ENCODE measurements at places on chromosomes 7 and 10.

DNA sequence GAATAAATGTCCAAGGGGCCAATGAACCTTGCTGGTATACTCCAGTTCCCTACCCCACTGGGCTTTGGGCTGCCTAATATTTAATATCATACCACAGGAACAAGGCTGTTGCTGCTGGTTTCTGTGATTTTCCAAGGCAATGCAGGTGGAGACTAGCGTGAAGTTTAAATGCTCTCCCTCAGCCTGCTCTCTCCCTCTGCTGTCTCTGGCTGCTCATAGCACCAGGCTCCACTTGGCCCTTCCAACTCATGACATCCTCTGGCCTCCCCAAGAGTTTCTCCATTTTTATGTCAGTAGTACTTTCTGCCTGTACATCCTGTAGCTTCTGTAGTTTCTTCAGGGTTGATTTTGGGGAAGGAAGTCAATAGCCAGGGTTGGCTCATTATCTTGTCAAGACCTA lies 103.5 kb downstream of the LHFPL3 start:
- DNase-seq = no peak

GRCh38 chr10:128173386-128173785 lies 47.2 kb upstream of the MKI67 start:
- no peak for DNase-seq

DNA sequence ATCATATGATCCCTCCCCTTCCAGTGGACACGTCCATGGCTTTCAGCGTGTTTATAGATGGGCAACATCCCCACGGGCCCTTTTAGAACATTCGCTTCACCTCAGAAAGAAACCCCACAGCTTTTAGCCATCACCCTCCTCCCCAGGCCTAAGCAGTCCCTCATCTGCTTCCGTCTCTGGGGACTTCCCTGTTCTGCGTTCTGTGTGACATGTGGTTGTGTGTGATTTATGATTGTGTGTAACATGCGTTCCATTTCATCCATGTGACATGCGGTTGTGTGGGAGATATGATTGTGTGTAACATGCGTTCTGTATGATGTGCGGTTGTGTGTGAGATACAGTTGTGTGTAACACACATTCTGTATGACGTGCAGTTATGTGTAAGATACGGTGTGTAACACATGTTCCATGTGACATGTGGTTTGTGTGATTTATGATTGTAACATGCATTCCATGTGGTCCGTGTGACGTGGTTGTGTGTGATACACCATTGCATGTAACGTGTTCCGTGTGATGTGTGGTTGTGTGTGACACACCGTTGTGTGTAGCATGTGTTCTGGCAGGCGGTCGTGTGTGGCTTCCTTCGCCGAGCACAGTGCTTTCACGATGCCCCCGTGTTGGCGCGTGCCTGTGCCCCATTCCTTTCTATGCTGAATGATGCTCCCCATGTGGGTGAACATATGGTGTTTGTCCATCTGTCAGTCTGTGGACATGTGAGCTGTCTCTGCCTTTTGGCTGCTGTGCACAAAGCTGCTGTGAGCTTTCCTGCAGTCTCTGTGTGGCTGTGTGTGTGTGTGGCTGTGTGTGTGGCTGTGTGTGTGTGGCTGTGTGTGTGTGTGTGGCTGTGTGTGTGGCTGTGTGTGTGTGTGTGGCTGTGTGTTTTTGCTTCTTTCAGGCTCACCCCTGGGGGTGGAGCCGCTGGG lies 26.2 kb downstream of the PWWP2B start:
- DNase-seq = no peak

DNA sequence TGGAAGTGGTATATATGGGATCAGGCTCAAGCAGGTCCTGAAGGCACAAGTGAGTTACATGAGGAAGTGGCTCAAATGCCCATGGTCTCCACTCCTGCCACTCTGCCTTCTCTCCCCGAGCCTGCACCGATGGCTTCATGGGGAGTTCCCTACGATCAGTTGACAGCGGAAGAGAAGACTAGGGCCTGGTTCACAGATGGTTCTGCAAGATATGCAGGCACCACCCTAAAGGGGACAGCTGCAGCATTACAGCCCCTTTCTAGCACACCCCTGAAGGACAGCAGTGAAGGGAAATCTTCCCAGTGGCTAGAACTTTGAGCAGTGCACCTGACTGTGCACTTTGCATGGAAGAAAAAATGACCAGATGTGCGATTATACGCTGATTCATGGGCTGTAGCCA lies 95.3 kb downstream of the HOXA1 start:
- no peak for DNase-seq

GRCh38 chr7:6420680-6421079 lies 27.1 kb downstream of the DAGLB start:
- DNase-seq = no peak

DNA sequence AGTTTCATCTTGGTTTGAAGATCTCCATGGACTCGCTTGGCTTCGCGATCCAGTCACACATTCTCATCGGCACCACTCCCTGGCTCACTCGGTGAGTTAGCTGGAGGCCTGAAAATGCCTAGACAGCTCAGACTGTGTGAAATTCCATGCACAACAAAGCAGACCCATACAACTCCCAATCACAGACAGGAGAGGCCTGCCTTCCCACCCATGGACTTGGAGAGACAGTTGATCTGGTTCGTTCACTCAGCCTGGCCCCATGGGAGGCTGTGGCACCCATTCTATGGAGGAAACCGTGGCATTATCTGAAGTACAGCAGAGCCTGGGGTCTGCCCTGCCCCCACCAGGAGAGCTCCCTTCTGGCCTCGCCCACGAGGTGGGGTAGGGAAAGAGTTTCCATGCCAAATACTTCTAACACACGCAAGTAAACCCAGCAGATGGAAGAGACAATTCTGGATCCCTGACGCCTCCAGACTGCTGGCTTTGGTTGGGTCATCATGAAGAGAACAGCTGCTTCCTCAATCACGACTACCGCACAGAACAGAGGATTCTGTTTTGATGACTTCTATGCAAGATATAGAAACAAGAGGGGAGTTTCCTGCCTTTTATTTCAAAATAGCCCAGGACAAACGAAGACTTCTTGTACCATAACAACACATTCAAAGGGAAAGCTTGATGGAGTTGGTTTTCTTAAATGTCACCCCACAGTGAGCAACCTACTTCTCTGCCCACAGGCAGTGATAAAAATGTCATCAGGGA lies 15.9 kb downstream of the FAM53B start:
- DNase-seq = no peak

GRCh38 chr10:3803295-3803926 lies 18.4 kb upstream of the KLF6 start:
- DNase-seq = no peak

- no peak for DNase-seq
Measured at GRCh38 chr10:78371136-78371535, 337.5 kb downstream of the RPS24 start.

DNA sequence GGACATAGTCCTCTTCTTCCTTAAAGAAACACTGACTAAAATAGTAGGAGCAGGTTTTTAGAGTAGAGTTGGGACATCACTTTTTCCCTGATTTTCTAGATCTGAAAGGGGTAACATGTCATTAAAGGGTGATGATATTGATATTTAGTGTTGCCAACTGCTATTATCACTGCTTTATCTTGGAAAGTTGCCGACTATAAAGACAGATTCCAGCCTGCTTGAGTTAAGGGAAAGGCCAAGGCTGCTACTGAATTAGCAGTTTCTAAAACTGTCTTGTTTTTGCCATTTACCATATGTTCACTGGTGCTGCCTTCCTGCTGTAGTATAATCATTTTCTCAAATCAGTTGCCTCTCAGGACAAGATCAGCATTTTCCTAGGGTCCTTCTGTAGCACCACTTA lies 29.7 kb downstream of the AP3M1 start:
- DNase-seq = no peak

DNA sequence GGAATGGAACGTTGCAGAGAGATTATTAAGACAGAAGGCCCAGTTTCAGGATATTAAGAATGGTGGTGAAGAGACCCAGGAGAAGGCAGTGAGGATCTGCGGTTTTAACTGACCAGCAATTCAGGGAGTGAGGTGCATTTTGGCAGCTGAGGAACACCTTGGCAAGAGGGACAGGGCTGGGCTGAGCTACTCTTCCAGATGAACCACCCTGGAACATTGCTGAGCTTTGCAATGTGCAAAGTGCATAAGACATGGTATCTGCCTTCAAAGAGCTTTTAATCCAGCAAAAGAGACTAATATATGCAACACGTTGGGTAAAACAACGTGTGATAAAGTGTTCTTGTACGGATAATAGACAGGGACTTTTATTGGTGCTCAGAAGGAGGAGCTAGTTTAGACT lies 181.0 kb upstream of the AGK start:
- DNase-seq = no peak

GRCh38 chr7:51141451-51142003 lies 175.1 kb downstream of the COBL start:
- DNase-seq = peak; percentile 79

- no peak for DNase-seq
Measured at GRCh38 chr7:3922175-3922635, 621.2 kb downstream of the SDK1 start.

DNA sequence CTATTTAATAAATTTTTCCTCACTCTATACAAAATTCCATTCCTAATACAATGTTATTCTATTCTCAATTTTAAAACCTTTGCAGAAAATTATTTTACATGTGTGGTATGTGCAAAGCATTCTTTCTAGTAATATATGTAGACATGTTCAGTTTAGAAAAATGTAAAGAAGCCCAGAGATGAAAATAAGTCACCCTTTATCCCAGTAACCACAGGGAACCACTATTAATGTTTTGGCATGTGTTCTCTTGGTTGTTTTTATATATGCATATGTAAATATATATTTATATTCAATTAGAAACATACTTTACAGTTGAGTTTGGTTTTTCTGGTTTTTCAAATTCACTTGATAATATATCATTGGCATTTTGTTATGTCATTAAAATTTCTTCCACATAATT lies 14.8 kb upstream of the GLCCI1 start:
- DNase-seq = no peak

GRCh38 chr10:105041956-105042355 lies 400.9 kb downstream of the SORCS3 start:
- no peak for DNase-seq

DNA sequence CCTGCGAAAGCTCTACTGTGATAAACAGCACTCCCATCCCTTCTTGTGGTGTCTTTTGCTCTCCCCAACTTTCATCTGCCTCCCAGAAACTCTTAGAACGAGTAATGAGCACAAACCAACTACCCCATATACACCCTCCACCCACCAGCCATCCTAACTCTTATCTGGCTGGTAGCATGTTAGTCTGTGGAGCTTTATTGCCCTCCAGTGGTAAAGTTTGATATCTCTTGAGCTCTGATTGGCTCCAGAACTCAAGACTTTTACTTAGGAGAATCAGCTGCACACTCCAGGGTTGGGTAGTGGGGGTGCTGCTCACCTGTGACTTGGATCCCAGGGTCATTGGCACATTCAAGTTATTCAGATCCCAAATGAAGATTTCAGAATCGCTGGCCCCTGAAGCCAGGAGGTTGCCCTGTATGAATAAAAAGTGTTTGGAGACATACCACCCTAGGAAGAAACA lies 10.9 kb downstream of the SEC31B start:
- DNase-seq = no peak

GRCh38 chr10:132434405-132435005 lies 37.5 kb downstream of the PWWP2B start:
- DNase-seq = peak; percentile 31

All from T-helper 2 cell (primary cell).